Activated T-cell treated with anti-CD3 and anti-CD28 coated beads, Interleukin-2, amount 50 U/mL, for 72 hours (primary cell): ENCODE measurements at places on chromosomes 2 and 18. TPM values are rescaled to one million over a fixed set of nuclear protein-coding genes. Genes with fewer than 3 reads are reported as not detected.
A peak's percentile ranks its signal among the peaks of the same experiment; 100 is the strongest.

- no peak for DNase-seq
Measured at GRCh38 chr2:65067806-65068553, 11.8 kb downstream of the CEP68 start.

DNA sequence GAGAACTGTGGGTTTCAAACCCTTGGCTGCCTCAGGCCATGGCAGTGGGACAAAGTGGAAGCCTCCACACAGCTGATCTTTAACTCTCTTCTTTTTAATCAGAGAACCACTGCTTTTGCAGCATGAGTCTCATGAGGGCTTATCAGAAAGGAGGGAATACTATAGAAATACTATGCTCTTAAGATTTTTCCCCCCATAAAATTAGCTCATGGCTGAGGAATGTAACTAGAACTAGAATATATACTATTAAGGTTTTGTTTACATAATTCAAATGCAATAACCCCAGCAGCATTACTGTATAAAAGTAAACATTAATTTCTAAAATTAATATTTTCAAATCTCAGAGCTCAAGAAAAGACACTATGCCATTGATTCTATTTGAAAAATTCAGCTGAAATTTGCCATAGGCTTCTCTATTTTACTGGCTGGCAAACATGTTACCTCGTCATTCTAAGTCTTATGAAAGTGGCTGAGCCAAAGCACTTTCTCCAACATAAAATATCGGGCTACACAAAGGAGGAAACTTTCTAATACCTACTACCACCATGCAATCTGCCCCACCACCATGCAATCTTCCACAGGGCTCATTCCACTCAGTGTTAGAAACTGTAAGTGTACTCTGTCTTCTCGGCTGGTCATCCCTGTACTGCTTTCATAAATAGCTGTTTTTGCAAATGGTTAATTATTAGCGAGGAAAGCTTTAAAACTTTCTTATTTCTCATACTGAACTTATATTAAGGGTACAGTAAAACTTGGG, 42.5 kb downstream of the WDR35 start:
- no peak for DNase-seq

GRCh38 chr2:33984131-33984530, 385.0 kb upstream of the FAM98A start:
- DNase-seq = no peak

DNA sequence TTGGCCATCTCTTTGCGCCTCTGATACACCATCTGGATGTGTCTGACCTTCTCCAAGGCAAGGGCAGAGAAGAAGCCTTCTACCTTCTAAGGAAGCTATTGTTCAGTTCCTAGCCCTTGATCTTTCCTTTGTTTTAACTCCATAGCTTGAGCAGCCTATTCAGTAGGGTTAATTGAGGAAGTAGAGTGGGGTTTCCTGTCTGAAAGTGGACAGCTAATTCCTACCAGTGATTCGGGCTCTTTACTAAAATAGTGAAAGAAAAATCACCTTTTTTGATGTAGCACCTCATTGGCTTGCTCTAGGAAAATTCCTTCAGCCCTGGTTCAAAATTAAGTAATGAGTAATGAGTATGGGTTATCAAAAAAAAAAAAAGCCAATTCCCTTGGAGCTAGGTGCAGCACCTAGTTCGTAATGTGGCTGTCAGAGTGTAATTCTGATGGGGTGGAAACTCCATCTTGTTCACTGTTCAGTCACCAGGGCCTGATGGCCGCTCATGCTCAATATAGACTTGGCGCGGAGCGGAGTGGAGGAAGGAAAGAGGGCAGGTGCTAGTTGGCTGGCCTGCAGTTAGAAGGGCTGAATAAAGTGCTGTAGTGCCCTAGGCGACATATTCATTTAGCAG, 2.9 kb upstream of the MGAT5 start:
- no peak for DNase-seq

DNA sequence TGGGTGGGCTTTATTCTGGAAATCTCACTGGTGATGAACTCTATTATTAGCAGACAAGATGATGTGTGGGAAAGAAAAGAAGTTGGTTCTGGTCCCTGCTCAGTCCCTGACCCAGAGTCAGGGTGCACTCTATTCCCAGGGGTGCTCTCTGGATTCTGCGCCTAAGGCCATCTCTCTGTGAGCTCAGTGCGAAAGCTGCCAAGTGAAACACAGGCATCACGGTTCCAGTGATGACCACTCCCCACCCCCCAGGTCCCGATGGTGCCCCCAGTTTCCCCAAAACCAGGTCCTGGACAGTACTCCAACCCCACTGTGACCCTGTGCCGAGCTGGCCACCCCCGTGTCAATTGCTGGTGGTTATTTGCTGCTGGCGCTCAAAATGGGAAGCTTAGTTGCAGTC, 30.1 kb downstream of the RHOB start:
- DNase-seq = no peak

GRCh38 chr2:84631047-84631446, 114.7 kb downstream of the DNAH6 start:
- DNase-seq = no peak

DNA sequence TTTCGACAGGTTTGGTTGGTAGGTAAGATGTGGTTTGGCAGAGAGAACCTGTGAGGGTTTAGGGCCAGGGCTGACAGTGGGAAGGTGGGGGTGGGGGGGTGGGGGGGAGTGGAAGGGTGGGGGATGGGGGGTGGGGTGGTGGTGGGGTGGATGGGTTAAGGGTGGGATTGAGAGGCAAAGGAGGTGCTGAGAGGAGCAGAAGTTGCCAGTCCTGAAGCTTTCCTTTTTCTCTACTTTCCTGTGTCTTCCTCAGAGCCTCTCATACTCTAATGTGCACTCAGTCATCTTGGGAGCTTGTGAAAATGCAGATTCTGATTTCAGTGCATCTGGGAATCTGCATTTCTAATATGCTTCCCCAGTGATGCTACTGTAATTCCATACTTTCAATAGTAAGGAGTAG, 21.0 kb downstream of the MAP4K4 start:
- no peak for DNase-seq

GRCh38 chr18:36688020-36688965, 140.5 kb downstream of the TPGS2 start:
- DNase-seq = peak; percentile 56

GRCh38 chr18:903701-904100, 970 bp upstream of the ADCYAP1 start:
- peak; percentile 57 for DNase-seq

DNA sequence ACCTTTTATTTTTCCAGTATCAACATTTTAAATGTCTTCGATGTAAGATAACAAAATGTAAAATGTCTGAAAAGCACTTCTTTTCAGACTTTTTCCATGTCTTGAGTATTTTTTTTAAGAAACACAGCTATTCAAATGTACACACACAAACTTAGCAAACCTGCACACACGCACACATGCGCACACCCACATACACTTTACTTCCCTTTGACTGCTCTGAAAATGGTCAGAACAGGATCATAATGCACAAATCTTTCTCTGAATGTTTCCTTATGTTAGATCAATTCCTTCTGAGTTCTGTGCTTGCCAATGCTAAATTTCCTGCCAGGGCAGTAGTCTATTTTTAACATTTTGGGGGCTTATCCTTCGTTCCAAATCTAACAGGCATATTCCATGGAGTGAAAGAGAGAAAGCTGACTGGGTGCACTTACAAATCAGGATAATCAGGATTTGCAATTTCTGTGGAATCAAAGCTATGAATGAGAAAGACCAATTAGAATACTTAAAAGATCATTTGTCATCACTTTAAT, 136.3 kb downstream of the ZEB2 start:
- no peak for DNase-seq

GRCh38 chr18:45538444-45538843, 76.8 kb upstream of the SLC14A2 start:
- no peak for DNase-seq

GKN1 gene
- not detected for total RNA-seq

RAB12 gene
- 14.5 TPM for total RNA-seq

CNTNAP5 gene
- total RNA-seq = not detected

CDH19 gene
- total RNA-seq = not detected

RHOB gene
- 17.5 TPM for total RNA-seq

RTP5 gene
- 0.12 TPM for total RNA-seq

HOXD8 gene
- total RNA-seq = not detected

FZD7 gene
- total RNA-seq = 1.1 TPM

TTC39C gene
- 38.8 TPM for total RNA-seq
